ENCODE measurements at places on chromosomes 11 and 22.

- no peak for DNase-seq
These were observed 37.2 kb downstream of the RPS6KA4 start for GRCh38 chr11:64396079-64396591.

DNA sequence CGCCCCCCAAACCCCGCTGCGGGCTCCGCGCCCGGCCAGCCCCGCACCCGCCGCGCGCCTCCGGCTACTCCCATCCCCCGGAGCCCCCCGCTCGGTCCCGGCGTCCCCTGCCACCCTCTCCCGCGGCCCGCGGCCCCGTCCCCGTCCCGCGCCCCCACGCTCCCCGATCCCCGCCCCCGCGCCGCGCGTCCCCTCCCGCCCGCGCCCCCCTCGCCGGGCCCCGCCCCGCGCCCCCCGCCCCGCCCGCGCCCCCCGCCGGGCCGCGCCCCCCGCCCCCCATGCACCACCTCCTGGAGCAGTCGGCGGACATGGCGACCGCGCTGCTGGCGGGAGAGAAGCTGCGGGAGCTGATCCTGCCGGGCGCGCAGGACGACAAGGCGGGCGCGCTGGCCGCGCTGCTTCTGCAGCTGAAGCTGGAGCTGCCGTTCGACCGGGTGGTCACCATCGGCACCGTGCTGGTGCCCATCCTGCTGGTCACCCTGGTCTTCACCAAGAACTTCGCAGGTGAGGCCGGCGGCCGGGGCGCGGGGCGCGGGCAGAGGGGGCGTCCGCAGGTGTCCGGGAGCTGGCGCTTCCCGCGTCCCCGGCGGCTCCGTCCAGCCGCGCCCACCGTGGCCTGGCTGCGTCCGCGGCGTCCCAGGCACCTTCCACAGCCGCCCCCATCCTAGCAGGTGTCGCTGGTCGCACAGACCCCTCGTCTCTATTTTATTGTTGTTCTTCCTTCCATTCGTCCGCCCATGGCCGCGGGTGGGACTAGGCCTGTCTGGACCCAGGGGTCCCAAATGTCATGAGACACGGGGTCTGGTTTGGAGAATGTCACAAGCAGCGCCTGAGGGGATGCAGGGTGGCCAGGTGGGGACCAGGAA lies at the start of gene PANX2:
TSS of gene PANX2 (plus strand) at position 279 of the 866 bp plus-strand sequence. CDS start at position 279, 0 bp downstream.
- no peak for DNase-seq

GRCh38 chr11:46832511-46833214 lies 13.4 kb downstream of the CKAP5 start:
- DNase-seq: no peak

GRCh38 chr11:110514967-110515366 lies 85.2 kb downstream of the FDX1 start:
- DNase-seq: no peak

GRCh38 chr11:2781408-2782274 lies 81.8 kb upstream of the KCNQ1OT1 start:
- no peak for DNase-seq

DNA sequence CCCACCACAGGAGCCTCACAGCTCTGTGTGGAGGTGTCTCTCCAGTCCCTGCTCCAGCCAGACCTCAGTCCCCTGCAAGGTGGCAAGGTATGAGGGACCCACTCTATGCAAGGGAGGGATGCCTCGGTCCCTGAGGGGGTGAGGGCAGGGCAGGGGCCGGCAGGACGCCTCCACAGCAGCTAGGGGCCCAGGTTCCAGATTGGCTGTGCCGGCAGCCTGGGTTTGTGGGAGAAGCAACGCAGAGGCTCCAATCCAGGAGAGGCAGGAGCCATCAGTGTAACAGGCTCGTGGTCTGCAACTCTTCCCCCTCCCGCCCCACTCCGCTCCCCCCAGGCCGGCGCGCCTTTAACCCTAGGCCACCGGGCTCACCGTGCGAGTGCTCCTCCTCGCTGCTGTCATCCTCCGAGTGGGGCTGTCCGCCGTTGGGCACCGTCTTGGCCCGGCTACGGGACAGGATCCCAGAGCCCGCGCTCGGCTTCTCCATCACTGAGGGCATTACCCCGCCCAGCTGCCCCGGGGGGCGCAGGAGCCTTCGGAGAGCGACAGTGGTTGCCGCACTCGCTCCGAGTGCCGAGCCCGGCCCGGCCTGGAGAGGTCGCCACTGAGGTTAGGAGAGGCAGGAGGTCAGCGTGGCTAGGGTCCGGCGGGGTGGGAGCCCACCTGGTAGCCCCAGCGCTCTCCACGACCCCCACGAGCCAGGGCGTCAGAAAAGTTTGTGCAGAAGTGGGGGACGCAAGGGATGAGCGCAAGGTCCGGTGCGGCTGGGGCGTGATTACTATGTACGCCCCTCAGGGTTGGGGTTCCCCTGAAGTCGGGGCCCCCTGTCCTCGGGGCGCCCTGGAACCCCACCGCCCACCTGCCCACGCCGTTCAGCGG lies 765 bp downstream of the RCOR2 start:
- no peak for DNase-seq
